ENCODE measurements at places on chromosomes 2 and 18.

- DNase-seq = peak; percentile 91
These were observed at the start of gene CCT7 for GRCh38 chr2:73233932-73234832. Gene CCT7 (plus strand): TSS chr2:73234308. CDS start chr2:73234379, 71 bp downstream.

GRCh38 chr18:48077291-48077690 is 146.8 kb upstream of the SMAD2 start:
- no peak for DNase-seq

GRCh38 chr2:31404827-31405226 is 9.7 kb downstream of the XDH start:
- DNase-seq = no peak

DNA sequence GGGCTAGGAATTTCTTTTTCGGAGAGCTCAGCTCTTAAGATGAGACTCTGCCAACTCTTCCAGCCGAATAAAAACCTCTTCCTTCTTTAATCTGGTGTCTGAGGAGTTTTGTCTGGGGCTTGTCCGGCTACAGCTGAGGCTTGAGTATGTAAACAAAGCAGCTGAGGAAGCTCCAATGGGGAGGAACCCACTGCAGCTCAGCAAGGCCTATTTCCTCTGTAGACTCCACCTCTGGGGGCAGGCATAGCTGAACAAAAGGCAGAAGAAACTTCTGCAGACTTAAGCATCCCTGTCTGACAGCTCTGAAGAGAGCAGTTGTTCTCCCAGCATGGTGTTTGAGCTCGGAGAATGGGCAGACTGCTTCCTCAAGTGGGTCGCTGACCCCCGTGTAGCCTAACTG is 838.7 kb downstream of the CCDC85A start:
- no peak for DNase-seq

- no peak for DNase-seq
These were observed 81.5 kb downstream of the DYSF start for GRCh38 chr2:71534826-71535225.

GRCh38 chr2:209946539-209946938 is 55.9 kb upstream of the RPE start:
- DNase-seq = no peak
